A549 treated with Mapracorat at 1 μM for 4 hours (cell line): ENCODE measurements at places on chromosomes 5 and 9. TPM values are rescaled to one million over a fixed set of nuclear protein-coding genes. Genes with fewer than 3 reads are reported as not detected.

HACD4 gene
- 0.93 to 1.1 TPM (median 0.99 TPM) in 5 replicates for total RNA-seq

PCDHB7 gene
- total RNA-seq = 0.05 TPM in 1 of 5 replicates, not detected in the others

HEMGN gene
- not detected in 5 replicates for total RNA-seq

PCDHA1 gene
- 0.06 to 0.23 TPM (median 0.14 TPM) in 5 replicates for total RNA-seq

SLC31A1 gene
- total RNA-seq = 18.6 to 21.1 TPM (median 19.8 TPM) in 5 replicates

TAF11L10 gene
- not detected in 5 replicates for total RNA-seq

SLC36A3 gene
- total RNA-seq = not detected in 5 replicates
